ENCODE measurements at places on chromosomes 5 and 9.

- H3K4me3 ChIP-seq: no peak overlapping the region
- no peak for DNase-seq
- no peaks in the 10 kb centered on the region for H3K4me1 ChIP-seq
- H3K27ac ChIP-seq: no peak overlapping the region
- H3K27me3 ChIP-seq: no peaks in the 10 kb centered on the region
These were observed 2.4 kb downstream of the SPINK6 start for GRCh38 chr5:148205044-148205806.

DNA sequence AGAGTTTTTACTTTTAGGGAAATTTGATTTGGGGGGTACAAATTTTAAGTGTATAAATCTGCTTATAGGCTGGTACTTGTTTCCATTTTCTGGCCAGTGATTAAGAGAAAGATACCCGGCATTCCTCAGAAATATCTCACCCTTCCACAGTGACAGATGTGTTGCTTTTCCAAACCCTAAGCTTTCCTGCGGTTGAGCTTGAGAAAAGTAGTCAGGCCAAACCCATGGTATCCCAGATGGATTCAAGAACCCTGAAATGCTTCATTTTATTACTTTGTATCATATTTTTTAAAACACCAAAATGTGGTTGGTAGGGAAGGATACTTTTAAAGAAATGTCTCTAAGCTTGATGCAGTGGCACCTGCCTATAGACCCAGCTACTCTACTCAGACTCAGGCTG is 23.5 kb downstream of the SPTAN1 start:
- no peak overlapping the region for H3K4me3 ChIP-seq
- H3K27me3 ChIP-seq: no peaks in the 10 kb centered on the region
- no peak for DNase-seq
- peaks cover 73% of the 10 kb centered on the region for H3K36me3 ChIP-seq
- peak overlapping the region; percentile 2 for H3K27ac ChIP-seq

- no peak overlapping the region for H3K4me3 ChIP-seq
- no peak for DNase-seq
- H3K27ac ChIP-seq: no peak overlapping the region
These were observed 265.2 kb downstream of the DMAC1 start for GRCh38 chr9:7534211-7534935.

- no peaks in the 10 kb centered on the region for H3K36me3 ChIP-seq
- no peak overlapping the region for H3K27ac ChIP-seq
- H3K4me3 ChIP-seq: no peak overlapping the region
- H3K27me3 ChIP-seq: no peaks in the 10 kb centered on the region
- no peak for DNase-seq
- H3K4me1 ChIP-seq: no peaks in the 10 kb centered on the region
These were observed 191.5 kb upstream of the S1PR3 start for GRCh38 chr9:88799541-88800328.

DNA sequence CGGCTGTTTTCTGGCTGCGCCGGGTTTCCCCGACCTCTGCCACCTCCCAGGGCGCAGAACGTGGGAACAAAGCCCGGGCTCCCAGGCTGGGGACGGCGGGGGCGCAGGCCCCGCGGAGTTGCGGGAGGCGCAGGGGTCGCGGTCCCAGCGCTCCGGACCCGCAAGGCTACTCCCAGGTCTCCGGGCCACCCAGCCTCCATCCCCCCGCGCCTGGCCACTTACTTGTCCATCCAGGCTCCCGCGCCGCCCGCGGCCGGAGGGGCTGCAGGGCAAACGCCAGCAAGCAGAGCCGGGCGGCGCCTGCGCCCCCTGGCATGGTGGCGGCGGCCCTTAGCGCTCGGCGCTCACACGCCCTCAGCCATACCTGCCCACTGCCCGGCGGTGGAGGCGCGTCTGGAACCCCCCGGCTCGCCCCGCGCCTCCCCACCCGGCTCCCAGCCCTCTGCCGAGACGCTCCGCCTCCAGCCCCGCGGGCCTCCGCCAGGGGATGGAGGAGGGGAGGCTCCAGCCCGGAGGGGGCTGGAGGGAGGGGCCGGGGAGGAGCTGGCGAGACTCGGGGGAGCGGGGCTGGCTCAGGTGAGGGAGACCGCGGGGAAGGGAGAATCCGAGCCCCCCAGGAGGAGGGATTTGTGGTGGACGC is at the start of gene ADAM19:
ADAM19 (minus strand) TSS at position 395 of the 640 bp plus-strand sequence; CDS start at position 316, 79 bp downstream.
- H3K27ac ChIP-seq: peak within 1 kb of the TSS; percentile 51
- H3K4me3 ChIP-seq: peak within 1 kb of the TSS; percentile 74

All from spinal cord (tissue), 10 donors.